Hippocampal formation (tissue), 2 donors: ENCODE measurements at places on chromosomes 3 and 15.

GRCh38 chr15:85112997-85113396 lies 131.3 kb downstream of the PDE8A start:
- peak; percentile 57 for DNase-seq

- no peak for DNase-seq
These were observed 44.0 kb downstream of the CCDC54 start for GRCh38 chr3:107421170-107421792.

- DNase-seq: no peak
These were observed 498.7 kb upstream of the CDIN1 start for GRCh38 chr15:36080759-36081158.

DNA sequence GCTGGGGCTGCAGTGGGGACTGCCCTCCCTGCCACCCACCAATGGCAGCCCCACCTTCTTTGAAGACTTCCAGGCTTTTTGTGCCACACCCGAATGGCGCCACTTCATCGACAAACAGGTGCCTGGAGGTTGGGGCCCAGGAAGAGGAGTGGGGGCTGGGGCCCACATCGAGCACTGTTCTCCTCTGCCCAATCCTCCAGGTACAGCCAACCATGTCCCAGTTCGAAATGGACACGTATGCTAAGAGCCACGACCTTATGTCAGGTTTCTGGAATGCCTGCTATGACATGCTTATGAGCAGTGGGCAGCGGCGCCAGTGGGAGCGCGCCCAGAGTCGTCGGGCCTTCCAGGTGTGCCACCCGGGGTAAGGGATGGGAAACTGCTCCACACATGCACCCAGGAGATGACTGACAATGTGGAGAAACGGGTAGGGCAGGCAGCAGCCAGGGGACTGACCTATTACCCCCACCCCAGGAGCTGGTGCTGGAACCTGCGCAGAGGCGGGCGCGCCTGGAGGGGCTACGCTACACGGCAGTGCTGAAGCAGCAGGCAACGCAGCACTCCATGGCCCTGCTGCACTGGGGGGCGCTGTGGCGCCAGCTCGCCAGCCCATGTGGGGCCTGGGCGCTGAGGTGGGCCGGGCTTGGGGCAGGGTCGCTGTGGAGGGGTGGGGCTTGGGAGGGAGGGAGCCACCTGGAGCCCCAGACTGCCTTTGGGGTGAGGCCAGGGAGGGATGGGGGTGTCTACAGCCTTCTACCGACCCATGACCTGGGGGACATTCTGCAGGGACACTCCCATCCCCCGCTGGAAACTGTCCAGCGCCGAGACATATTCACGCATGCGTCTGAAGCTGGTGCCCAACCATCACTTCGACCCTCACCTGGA lies 22.9 kb downstream of the NBEAL2 start:
- no peak for DNase-seq

- DNase-seq: no peak
These were observed 727.2 kb downstream of the SI start for GRCh38 chr3:164351131-164351530.

GRCh38 chr3:53376679-53377078 lies 29.3 kb upstream of the DCP1A start:
- no peak for DNase-seq

- DNase-seq: peak; percentile 31
These were observed 577 bp downstream of the ZNF148 start for GRCh38 chr3:125374501-125374995.

DNA sequence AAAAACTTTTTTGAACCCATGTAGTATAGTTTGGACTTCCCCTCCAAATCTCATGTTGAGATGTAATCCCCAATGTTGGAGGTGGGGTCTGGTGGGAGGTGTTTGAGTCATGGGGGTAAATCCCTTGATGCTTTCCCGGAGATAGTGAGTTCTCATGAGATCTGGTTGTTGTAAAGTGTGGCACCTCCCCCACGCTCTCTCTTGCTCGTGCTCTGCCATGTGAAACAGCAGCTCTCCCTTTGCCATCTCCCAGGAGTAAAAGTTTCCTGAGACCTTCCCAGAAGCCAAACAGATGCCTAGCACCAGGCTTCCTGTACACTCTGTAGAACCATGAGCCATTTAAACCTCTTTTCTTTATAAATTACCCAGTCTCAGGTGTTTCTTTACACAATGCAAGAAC lies 16.0 kb upstream of the RNU6-1 start:
- no peak for DNase-seq

DNA sequence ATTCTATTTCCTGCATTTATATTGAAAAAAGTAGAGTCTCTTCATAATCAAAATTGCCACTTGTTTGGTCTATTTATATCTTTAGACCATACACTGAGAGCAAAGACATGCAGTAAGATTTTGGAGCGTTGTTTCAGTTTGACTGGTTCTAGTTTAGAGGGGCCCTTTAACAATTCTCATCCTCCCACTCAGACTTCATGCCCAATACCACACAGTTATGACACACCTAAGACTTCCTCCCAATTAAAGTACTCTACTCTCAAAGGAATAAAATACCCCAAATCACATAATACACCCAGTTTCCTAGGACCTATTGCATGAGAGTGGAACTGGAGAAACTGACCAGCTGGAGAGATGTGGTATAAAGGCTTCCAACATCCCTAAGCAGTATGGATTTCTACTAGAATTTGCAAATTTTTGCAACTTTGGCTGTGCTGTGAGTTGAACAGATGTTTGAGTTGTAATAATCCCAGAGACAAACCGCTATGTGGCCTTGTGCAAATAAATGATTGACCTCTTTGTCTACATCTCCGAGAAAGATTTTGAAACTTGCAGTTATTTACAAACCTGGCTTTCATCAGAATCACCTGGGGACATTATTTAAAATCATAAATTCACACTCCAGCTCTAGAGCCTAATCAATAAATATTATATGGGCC lies 170.0 kb upstream of the ROBO2 start:
- DNase-seq: no peak

DNA sequence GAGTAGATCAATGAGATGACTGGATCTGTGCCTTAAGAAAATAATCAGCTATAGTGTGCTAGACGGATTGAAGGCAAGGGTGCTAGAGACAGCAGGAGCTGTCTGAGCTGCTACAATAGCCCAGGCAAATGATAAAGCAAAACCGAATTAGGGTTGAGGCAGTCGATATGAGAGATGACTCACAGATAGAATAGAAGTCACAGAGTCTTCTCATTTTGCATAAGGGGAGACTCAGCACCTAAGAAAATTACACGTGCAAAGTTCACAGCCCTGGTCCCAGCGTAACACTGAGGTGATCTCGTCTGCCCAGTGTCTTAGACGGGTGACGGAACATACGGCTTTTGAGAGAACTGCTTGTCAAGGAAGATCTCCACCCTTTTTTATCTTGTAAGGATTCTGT lies 11.6 kb downstream of the LPP start:
- DNase-seq: no peak

DNA sequence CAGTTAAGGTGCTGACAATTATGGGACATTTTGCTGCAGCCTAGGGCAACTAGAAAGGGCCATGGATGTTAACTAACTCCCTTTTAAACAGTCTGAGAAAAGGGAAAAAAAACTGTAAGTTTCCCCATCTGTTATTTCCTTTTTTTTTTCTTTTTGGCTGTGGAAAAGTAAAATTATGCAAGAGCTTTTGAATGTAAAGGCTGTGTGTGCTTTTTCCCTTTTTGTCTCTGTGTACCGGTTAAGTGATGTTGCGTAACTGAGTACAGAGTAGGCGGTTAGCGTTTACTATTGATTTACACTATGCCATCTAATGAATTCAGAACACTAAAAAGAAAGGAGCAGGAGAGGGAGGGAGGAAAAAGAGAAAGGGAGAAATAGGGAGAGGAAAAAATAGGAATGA lies 403.6 kb downstream of the TIGIT start:
- peak; percentile 51 for DNase-seq

- no peak for DNase-seq
These were observed 174.7 kb downstream of the MBNL1 start for GRCh38 chr3:152443212-152444023.

GRCh38 chr3:73576999-73577461 lies 47.7 kb downstream of the PDZRN3 start:
- DNase-seq: no peak

GRCh38 chr3:17932136-17932771 lies 189.8 kb upstream of the TBC1D5 start:
- no peak for DNase-seq

DNA sequence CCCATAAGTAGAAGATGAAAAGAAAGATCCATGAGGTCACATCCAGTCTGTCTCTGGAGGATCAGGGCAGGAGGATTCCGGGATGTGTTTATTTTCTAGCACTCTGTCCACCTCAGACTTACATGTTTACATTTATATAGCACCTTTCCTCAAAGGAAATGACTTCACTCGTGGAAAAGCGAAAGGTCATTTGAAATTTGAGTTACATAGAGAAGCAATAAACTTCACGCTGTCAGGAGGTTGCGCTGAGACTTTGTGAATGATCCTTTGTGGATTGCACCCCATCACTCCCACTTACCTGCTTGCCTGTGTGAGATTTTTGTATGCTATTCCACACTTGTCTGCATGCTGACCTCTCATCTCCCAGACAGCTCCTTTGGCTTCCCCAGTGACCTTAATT lies 540.5 kb downstream of the AGBL1 start:
- DNase-seq: no peak

GRCh38 chr3:39234651-39235050 lies 42.3 kb upstream of the XIRP1 start:
- DNase-seq: no peak

DNA sequence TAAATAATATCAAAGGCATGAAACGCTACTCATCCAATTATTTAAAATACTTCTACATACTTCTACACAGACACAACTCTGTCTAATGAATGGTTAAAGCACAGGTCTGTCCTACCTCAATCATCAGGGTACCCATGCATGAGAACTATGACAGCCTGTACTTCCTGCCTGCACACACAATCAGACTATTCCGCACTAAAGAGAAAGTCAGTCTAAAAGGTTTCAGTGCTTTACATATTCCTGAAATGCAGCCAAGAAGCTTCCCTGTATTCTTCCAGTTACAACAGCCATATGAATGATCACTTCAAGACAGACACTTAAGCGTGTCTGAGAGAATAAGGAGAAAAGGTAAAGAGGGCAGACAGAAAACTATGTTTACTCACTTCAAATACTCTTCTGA lies 58.8 kb downstream of the TUBGCP4 start:
- DNase-seq: no peak

GRCh38 chr3:107392549-107393165 lies 15.4 kb downstream of the CCDC54 start:
- no peak for DNase-seq
